Esophagus squamous epithelium (tissue), 5 donors: ENCODE measurements at places on chromosomes 16 and 17.

DNA sequence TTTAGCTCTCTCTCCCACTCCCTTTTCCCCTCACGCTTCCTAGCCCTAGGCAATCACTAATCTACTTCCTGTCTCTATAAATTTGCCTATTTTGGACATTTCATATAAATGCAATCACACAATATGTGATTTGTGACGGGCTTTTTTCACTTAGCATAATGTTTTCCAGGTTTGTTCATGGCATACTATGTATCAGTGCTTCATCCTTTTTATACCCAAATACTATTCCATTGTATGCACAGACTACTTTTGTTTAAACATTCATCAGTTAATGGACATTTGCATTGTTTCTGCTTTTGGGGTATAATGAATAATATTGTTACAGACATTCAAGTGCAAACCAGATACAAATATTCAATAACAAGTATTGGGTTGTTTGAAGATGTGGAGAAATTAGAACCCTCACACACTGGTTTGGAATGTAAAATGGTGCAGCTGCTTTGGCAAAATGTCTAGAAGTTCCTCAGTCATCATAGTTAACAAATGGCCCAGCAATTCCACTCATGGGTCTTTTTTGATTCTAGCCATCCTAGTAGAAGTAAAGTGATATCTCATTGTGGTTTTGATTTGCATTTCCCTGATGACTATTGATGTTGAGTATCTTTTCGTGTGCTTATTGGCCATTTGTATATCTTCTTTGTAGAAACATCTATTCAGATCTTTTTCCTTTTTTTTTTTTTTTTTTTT, 67.7 kb downstream of the TBX4 start:
- DNase-seq = no peak

DNA sequence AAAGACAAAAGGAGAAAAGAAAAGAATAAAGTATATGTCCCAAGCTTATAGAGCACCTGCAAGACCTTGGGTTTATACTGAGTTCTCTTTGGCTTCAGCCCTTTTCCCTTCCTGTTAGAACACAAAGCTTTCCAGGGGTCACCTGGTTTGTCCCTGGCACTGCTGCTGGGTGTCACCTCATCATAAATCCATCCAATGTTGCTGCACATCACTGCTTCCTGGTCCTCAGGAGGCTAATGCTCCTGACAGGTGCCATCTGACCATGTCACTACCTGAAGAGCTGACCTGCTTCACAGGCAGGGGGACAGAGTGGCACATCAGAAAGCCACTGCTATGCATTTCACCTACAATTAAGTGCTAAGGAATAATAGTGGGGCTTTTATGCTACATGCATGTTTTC, 164.6 kb upstream of the ELAC2 start:
- no peak for DNase-seq

DNA sequence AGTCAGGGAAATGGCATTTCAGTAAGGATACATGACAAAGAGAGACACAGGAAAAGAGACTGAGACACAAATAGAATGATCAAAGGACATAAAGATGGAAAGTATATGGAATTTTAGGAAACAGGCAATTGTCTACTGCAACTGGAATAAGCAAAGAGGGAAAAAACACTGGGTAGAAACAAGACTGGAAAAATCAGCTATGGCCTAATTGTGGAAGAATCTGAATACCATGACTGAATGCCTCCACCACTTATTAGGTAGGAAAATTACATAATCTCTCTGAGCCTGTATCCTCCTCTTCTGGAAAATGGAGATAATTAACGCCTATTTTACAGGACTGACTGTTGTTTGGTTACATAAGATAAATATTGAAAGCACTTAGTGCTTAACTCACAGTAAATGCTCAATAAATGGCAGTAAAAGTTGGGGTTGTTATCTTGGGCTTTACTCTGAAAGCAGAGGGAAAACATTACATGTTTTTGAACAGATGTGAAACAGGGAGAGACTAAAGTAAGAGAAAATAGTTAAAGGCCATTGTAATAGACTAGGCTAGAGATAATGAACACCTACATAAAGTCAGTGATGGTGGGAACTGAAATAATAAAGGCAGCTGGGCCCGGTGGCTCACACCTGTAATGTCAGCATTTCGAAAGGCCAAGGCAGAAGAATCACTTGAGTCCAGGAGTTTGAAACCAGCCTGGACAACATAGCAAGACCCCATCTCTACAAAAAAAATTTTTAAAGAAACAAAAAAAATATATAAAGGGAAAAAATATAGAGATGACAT, 63.5 kb upstream of the C17orf78 start:
- DNase-seq = no peak

GRCh38 chr17:30222251-30222650, 13.2 kb downstream of the SLC6A4 start:
- no peak for DNase-seq

GRCh38 chr16:47493381-47494337, 32.5 kb downstream of the PHKB start:
- DNase-seq = no peak

- DNase-seq = no peak
Observed at GRCh38 chr17:66814570-66814969, 20.3 kb upstream of the CACNG5 start.

DNA sequence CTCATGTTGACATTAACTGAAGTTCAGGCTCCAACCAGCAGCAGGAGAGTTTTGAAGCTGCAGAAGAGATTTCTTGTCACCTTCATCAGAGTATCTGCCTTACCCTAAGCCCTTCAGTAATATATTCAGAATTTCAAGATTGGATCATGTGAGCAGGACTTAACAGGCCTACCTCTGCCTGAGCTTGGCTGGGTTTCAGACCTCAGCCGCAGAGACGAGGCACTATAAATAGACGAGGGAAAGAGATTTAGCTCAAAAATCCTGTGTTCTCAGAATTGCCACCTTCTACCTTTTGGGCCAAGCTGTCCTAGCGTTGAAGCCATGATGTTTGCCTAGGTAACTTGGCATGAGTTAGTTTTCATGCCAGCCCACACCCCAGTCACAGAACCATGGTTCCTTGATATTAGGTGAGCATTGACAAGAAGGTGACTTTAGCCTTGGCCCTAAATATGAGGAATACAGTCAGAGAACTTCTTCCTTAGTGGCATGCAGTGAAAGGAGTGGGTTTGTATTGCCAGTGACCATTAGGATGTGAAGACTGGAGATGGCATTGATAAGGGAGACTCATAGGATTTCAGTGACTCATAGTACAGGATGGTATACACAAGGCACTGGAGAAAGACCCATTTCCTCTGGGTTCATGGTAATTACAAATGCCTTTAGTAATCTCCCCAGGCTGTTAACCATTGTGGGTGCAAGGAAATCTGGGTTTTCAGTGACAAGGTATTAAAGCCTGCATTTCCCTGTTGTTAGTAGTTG, 224.3 kb downstream of the MSI2 start:
- DNase-seq = no peak

GRCh38 chr17:80518392-80518791, 26.2 kb upstream of the RPTOR start:
- no peak for DNase-seq

DNA sequence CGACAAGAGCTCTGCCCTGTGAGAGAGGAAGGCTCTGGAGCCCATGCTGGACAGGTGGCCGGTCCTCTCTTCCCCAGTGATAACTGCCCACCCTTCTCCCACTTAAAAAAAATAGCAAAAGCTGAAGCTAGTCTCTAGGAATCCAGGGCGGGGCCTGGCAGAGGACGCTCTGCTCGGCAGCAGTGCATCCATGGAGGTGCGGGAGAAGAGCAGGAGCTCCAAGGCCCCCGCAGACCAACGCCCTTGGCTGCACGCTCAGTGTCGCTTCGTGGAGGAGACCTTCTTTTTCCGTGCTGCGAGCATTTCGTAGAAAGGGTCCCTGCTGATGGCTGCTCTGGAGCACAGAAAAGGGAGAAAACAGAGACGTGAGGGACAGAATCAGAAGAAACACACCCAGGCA, 98.6 kb upstream of the DNAH17 start:
- DNase-seq = no peak

DNA sequence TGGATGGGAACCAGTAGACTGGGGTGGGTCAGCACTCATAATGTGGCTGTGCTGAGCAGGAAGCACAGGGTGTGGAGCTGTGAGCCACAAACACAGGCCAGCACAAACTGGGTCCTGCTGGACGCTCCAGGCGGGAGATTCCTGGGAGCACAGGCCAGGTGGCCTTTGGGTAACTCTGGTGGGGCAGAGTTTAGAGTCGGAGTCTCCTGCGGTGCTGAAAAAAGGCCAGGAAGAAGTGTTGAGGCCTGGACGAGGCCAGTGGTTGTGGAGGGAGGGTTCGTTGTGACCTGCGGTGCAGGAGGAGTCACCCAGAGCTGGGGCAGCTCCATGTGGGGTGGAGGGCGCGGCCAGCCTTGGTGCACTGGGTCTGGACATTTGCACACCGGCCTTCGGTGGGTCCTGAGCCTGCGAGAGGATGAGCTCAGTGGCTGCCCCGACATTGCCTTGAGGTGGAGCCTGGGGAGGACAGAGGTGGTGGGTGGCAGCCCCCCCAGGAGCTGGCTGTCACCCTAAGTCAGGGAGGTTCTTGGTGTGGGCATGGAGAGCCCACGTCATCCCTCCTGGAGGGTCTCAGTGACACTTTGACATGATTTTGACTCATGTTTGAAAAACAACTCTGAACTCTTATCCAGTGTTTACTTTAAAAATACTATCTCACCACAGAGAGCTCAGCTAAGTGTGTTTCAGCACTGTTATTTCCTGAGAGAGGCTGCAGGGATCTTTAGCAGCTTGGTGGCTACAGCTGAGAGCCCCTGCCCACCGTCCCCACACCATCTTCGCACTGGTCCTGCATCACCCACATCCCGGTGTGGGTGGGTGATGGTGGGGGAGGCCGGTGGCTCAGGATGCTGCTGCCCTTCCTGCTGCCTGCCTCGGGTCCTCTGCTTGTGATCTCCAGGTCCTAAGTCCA, 98.7 kb downstream of the NPIPB11 start:
- DNase-seq = no peak

DNA sequence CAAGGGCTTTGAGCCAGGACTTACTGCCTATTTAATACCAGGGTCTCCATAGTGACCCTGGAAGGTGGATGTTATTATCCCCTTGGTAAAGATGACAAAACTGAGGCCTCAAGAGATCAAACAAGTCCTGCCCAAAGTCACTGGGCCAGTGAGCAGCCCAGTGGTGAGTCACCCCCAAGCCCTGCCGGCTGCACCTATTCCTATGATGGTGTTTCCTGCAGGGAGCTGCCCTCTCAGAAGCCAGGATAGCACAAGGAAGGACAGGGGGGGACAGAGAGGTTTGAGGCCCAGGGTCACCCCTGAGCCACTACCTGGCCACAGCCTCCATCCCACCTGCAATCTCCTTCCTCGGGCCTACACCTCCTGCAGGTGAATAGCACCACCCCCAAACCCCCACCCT, 90.9 kb downstream of the SDK2 start:
- no peak for DNase-seq

DNA sequence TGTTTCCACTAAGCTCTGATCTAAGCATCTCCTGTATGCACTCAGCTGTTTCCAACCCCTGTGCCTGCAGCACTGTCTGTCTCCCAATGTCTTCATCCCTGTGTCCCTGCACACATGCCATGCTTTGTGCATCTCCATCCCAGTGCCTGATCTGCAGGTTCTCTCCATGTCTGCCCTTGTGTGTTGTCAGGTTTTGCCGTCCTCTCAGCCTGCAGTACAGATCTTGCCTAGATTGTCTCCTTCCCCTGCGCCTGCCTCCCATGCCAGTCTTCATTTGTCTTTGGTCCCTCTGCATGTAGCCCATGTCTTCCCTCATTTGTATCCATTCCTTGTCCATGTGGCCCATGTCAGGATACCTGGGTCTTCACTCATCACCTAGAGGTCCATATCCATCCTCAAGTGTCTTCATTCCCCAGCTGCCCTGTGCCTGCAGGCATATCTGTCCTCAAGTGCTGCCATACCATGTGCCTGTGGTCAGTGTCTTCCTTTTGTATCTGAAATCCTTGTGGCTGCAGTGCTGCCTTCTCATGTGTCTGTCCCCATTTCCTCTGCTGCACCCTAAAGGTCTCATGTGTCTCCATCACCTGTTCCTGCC, 71.5 kb downstream of the TNFRSF13B start:
- no peak for DNase-seq

- DNase-seq = no peak
Observed at GRCh38 chr16:2964475-2965336, 631 bp downstream of the KREMEN2 start.

- DNase-seq = no peak
Observed at GRCh38 chr17:53950207-53950857, 127.6 kb downstream of the KIF2B start.

GRCh38 chr16:51624080-51624775, 473.2 kb upstream of the SALL1 start:
- DNase-seq = no peak

- DNase-seq = no peak
Observed at GRCh38 chr17:66678827-66679226, 156.1 kb upstream of the CACNG5 start.

DNA sequence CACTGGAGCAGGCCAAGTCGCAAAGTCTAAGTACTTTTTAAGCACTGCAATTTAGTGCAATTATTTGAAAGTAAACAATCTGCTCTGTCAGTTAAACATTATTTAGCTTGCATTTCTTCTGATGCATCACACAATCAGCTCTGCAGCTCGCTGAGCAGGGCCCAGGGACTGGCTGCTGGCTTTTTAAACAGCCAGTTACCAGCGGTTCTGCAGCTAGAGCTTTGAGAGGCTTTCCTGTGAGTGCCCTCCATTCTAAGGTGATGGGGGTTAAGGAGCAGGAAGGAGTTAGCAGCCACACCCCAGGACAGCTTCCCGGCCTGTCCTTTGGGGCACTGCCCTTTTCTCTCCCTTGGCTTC, 154.3 kb downstream of the SALL1 start:
- no peak for DNase-seq

- DNase-seq = no peak
Observed at GRCh38 chr17:16456742-16457316, 35.2 kb downstream of the LRRC75A start.

DNA sequence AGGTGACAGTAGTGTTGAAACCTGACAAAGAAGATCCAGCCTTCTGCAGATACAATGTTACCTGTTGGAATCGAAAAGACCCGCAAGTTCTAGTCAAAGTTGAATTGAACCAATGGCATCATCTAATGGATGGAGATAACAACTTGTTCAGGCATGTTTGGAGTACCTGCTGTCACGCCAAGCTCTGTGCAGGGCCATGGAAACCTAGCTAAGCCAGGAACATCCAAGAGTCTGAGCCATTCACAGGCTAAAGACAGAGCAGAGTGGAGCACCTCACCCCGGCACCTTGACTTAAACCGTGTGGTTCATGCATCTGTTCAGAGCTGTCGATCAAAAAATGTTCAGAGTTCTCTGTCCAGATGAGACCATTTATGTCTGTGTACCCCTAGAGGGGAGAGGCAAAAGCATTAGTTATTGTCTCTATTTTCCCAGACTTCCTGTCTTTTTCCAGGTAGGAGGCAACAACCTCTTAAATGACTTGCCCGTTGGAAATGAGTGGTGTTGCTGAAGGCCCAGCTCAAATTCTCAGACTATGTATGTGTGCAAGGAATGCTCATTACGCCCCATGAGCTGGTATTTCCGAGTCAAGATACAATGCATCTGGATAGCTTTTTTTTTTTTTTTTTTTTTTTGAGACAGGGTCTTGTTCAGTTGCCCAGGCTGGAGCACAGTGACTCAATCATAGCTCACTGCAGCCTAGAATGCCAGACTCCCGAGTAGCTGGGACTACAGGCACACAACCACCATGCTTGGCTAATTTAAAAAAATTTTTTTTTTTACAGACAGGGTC, 44.9 kb upstream of the XYLT1 start:
- no peak for DNase-seq

- DNase-seq = no peak
Observed at GRCh38 chr16:80114699-80115098, 426.1 kb upstream of the DYNLRB2 start.

- no peak for DNase-seq
Observed at GRCh38 chr17:48625495-48626244, 488 bp downstream of the HOXB9 start.

GRCh38 chr17:61532826-61533225, 58.2 kb downstream of the NACA2 start:
- no peak for DNase-seq

- no peak for DNase-seq
Observed at GRCh38 chr17:2416010-2416734, 15.3 kb upstream of the MNT start.
